ENCODE measurements at places on chromosomes 6 and 20.
A peak's percentile ranks its signal among the peaks of the same experiment; 100 is the strongest.

DNA sequence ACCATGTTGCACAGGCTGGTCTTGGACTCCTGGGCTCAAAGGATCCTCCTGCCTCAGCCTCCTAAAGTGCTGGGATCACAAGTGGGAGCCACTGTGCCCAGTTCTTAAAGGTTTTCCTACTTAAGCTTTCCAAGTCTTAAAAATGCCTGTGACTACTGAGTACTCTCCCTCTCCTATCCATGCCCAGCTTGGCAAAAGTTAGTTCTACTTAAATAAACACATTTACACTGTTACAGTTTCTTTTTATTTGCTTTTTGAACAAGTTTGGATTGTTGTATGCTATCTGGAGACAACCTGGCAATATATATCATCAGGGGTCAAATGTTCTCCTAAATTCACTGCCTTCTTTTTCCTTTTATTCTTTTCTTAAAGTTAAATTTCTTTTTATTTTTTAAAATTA is 61.0 kb upstream of the GCM1 start:
- no peak for DNase-seq

GRCh38 chr6:35417979-35418661 is 34.0 kb upstream of the FANCE start:
- peak; percentile 64 for DNase-seq

GRCh38 chr6:20620043-20620442 is 85.8 kb downstream of the CDKAL1 start:
- DNase-seq: no peak

DNA sequence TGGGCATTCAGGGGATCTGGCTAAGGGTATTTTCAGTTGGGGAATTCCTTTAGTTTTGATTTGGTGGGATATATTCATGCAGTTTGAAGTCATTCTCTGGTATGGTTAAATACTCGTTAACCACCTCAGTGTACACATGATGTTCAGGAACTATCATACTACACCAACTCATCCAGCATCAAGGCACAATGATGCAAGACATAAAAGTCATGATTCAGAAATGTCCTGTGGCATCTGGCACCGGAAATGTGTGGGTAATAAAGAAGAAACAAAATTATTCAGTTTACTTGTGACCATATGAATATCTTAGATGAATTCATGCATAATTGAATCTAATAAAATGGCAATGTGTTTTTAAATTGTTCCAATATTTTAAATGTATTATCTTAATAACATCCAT is 129.0 kb upstream of the BMP5 start:
- no peak for DNase-seq

GRCh38 chr6:164344801-164345291 is 930.3 kb downstream of the QKI start:
- no peak for DNase-seq

DNA sequence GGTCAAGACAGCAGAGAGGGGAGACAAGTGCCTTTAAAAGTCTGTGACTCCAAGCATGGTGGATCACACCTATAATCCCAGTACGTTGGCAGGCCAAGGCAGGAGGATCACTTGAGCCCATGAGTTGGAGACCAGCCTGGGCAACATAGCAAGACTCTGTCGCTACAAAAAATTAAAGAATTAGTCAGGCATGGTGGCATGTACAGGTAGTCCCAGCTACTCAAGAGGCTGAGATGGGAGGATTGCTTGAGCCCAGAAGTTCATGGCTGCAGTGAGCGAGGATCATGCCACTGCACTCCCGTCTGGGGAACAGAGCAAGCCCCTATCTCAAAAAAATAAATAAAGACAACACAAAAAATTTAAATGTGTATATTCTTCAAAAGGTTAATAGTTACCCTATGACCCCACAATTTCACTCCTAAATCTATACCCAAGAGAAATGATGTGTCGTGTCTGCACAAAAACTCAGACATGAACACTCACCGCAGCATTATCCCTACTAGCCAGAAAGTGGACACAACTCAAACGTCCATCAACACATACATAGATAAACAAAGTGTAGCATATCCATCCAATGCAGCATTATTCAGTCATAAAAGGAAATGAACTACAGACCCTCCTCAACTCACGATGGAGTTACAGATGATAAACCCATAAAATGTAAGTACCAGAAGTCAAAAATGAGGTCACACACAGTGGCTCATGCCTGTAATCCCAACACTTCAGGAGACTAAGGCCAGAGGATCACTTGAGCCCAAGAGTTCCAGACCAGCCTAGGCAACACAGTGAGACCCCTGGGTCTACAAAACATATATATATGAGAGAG is 23.9 kb downstream of the ZMYND8 start:
- DNase-seq: no peak

GRCh38 chr6:166167258-166167731 is 356 bp downstream of the TBXT start:
- DNase-seq: no peak

- no peak for DNase-seq
Observed at GRCh38 chr6:25614052-25614451, 38.0 kb upstream of the SCGN start.
